ENCODE measurements at places on chromosomes 7 and 10. TPM values are rescaled to one million over a fixed set of nuclear protein-coding genes. Genes with fewer than 3 reads are reported as not detected.

Gene FAM131B
- 0.47 TPM for total RNA-seq

Gene MRLN
- total RNA-seq = not detected

Gene FKBP6
- not detected for total RNA-seq

Gene CYP26A1
- total RNA-seq = not detected

Gene ANXA8L1
- not detected for total RNA-seq

GRCh38 chr10:44924261-44925040 is 13.3 kb downstream of the TMEM72 start:
- no peak for DNase-seq
- no peaks in the 10 kb centered on the region for H3K27me3 ChIP-seq
- no peaks in the 10 kb centered on the region for H3K36me3 ChIP-seq
- no peaks in the 10 kb centered on the region for H3K4me1 ChIP-seq
- no peak overlapping the region for H3K27ac ChIP-seq

DNA sequence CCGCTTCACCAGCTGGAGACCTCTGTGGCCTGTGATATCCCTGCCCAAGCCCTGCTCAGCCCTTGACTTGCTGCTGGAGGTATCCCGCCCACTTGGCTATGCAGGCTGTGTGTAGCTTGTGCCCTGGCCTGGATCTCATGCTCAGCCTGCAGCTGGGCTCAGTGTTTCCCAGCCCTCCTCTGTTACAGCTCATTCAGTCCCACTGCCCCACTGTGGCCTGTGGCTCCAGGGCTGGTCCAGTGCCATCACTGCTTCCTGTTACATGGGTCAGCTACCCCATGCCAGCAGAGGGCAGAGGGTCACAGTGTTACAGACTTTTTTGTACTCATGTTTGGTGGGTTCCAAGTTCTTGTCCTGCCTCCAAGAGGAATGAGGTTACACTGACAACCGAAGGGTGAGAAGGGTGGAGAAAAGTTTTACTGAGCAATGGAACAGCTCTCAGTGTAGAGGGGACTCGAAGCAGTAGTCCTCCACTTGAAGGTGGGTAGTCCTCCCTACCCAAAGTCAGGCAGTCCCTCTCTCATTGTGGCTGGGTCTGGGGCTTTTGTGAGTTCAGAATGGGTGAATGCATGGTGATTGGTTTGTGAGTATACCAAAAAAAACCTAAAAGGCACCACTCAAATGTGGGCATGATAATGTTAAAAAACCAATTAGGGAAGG is 100.4 kb downstream of the ANKRD7 start:
- no peaks in the 10 kb centered on the region for H3K4me1 ChIP-seq
- DNase-seq = no peak
- no peaks in the 10 kb centered on the region for H3K36me3 ChIP-seq
- no peaks in the 10 kb centered on the region for H3K27me3 ChIP-seq
- H3K27ac ChIP-seq = no peak overlapping the region

DNA sequence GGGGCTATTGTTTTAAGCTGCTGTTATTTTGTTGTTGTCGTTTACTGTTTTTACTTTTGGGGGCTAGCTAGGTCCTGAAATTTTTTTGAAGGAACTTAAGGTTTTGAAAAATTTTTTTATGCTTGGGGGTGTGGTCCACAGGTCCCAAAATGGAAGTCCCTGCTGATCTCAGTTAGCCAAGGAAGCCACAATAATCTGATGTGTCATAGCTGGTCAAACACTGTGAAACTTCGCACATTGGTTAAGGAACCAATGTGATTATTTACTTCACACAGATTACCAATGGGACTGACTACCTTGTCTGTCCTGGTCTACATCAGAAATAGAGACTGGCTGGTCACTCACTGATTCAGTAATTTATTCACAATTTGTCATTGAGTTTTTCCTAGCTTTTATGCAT is 29.5 kb upstream of the HYCC1 start:
- H3K4me3 ChIP-seq = no peak overlapping the region
- DNase-seq = no peak
- no peaks in the 10 kb centered on the region for H3K27me3 ChIP-seq
- no peak overlapping the region for H3K27ac ChIP-seq

- H3K36me3 ChIP-seq = no peaks in the 10 kb centered on the region
- H3K4me3 ChIP-seq = no peak overlapping the region
- peaks cover 38% of the 10 kb centered on the region for H3K4me1 ChIP-seq
- DNase-seq = no peak
- H3K27me3 ChIP-seq = no peaks in the 10 kb centered on the region
- peak overlapping the region; percentile 69 for H3K27ac ChIP-seq
Observed at GRCh38 chr7:46772776-46773175, 809.1 kb downstream of the TNS3 start.

- DNase-seq = no peak
- peaks cover 38% of the 10 kb centered on the region for H3K4me1 ChIP-seq
- H3K36me3 ChIP-seq = no peaks in the 10 kb centered on the region
- no peak overlapping the region for H3K27ac ChIP-seq
- no peak overlapping the region for H3K4me3 ChIP-seq
Observed at GRCh38 chr7:74584160-74584954, 73.2 kb upstream of the GTF2I start.

DNA sequence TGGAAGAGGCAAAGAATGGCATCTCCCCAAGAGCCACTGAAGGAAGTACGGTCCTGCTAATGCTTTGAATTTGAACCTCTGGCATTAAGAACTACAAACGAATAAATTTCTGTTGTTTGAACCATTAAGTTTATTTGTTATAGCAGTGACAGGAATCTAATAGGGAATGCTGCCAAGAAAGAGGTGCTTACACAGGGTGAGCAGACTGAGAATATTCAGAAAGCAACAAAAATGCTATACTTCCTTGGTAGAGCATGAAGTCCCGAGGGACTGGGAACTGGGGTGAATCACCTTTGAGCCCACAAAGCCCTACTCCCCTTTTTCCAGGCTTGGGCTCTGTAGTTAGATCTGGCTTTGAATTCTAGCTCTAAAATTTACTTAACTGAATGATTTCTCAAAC is 45.0 kb downstream of the PANK1 start:
- no peaks in the 10 kb centered on the region for H3K27me3 ChIP-seq
- no peak overlapping the region for H3K27ac ChIP-seq
- H3K4me1 ChIP-seq = peaks cover 44% of the 10 kb centered on the region
- H3K36me3 ChIP-seq = peaks cover 14% of the 10 kb centered on the region
- no peak for DNase-seq

GRCh38 chr10:77774940-77775391 is 137.4 kb upstream of the KCNMA1 start:
- no peaks in the 10 kb centered on the region for H3K4me1 ChIP-seq
- DNase-seq = no peak
- no peaks in the 10 kb centered on the region for H3K27me3 ChIP-seq
- H3K36me3 ChIP-seq = no peaks in the 10 kb centered on the region

DNA sequence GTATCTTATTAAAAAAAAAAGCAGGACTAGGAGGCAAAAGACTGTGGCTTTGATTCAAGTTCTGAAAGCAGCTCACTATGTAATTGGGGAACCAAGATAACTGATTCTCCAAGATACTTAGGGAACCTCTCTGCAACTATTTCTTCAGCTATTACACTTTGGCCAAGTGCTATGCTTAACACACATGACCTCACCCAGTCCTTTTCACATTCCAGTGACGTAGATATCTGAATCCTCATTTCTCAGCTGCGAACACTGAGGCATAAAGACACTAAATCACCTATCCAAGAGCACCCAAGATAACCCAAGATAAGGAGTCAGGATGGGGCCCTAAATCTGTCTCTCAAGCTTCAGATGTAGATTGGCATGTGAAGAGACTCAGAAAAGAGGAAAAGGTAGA is 133.6 kb downstream of the GLI3 start:
- no peak overlapping the region for H3K4me3 ChIP-seq
- peaks cover 45% of the 10 kb centered on the region for H3K4me1 ChIP-seq
- DNase-seq = no peak
- no peak overlapping the region for H3K27ac ChIP-seq
- H3K36me3 ChIP-seq = no peaks in the 10 kb centered on the region
- no peaks in the 10 kb centered on the region for H3K27me3 ChIP-seq

DNA sequence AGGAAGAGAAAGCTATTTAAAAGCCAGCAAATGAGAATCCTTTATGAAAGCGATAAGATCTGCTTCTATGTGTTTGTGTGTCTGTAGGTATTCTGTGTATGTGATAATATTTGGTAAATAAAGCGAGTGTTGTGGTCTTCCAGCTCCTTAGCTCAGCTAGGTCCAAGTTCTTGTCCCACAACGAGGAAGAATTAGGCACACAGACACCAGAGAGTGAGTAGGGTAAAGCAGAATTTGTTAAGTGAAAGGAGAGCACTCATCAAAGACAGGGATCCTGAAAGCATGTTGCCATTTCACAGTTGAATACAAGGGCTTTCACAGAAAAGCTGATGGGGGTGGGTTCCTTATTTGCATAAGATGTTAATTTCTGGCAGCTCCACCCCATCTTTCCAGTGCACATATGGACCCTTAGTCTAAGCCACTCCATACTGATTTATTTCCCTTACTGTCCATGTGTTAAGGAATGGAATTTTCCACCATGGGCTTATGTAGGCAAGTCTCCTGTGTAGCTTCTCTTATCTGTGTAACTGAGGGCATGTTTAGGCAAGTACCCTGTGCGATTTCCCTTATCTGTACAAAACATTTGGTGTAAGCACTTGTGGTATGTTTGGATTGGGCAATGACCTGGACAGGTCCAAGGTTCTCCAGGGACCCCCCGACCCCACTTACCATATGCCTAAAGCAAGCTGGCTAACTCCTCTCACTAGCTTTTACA is 165.9 kb upstream of the VIPR2 start:
- DNase-seq = no peak
- no peak overlapping the region for H3K27ac ChIP-seq
- peaks cover 8% of the 10 kb centered on the region for H3K27me3 ChIP-seq
- H3K36me3 ChIP-seq = no peaks in the 10 kb centered on the region

- H3K27me3 ChIP-seq = no peaks in the 10 kb centered on the region
- H3K36me3 ChIP-seq = no peaks in the 10 kb centered on the region
- H3K4me1 ChIP-seq = no peaks in the 10 kb centered on the region
- no peak overlapping the region for H3K27ac ChIP-seq
- H3K4me3 ChIP-seq = no peak overlapping the region
Observed at GRCh38 chr7:34759477-34760125, 101.6 kb downstream of the NPSR1 start.

DNA sequence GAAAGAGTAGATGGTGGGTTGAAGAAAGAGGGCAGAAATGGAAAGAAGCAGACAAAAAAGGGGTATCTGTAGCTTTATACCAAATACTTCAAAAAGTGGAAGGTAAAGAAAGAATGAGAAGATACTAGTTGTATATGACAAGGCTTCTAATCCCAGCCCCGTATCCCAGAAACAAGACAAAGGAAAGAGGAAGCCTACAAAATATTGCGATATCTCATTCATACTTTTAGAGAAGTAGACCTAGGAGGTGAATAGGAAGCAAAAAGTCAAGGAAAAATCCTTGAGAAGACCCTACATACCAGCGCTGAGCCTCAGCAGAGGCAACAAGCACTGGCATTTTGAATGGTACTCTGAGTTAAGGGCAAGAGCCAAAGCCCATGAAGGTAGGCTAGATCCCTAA is 26.6 kb downstream of the PHTF2 start:
- peaks cover 12% of the 10 kb centered on the region for H3K36me3 ChIP-seq
- no peak overlapping the region for H3K4me3 ChIP-seq
- H3K27ac ChIP-seq = no peak overlapping the region
- no peaks in the 10 kb centered on the region for H3K27me3 ChIP-seq
- H3K4me1 ChIP-seq = peaks cover 15% of the 10 kb centered on the region

- no peaks in the 10 kb centered on the region for H3K4me1 ChIP-seq
- no peak for DNase-seq
- no peak overlapping the region for H3K27ac ChIP-seq
- H3K36me3 ChIP-seq = no peaks in the 10 kb centered on the region
- no peak overlapping the region for H3K4me3 ChIP-seq
- no peaks in the 10 kb centered on the region for H3K27me3 ChIP-seq
Observed at GRCh38 chr10:5525561-5526341, 990 bp downstream of the CALML3 start.

GRCh38 chr7:145474009-145474686 is 638.3 kb upstream of the TPK1 start:
- no peaks in the 10 kb centered on the region for H3K4me1 ChIP-seq
- H3K27me3 ChIP-seq = no peaks in the 10 kb centered on the region
- no peak overlapping the region for H3K27ac ChIP-seq
- H3K36me3 ChIP-seq = no peaks in the 10 kb centered on the region

DNA sequence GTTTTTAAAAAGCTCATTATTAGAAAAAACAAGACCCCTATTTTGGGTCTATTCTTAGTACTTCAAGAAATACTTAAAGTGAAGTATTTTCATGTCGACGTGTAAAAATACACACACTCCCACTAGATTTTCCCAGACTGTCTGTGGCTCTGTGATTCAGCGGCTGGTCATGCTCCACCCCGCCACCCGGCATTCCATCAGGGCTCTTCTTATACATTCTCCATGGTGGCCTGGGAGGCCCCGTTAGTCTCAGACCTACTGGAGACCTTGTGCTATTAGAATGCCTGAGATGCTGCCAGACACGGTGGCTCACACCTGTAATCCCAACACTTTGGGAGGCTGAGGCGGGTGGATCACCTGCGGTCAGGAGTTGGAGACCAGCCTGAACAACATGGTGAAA is 13.1 kb downstream of the TECPR1 start:
- H3K27ac ChIP-seq = no peak overlapping the region
- no peaks in the 10 kb centered on the region for H3K4me1 ChIP-seq
- no peak for DNase-seq
- H3K36me3 ChIP-seq = peaks cover 81% of the 10 kb centered on the region
- H3K27me3 ChIP-seq = no peaks in the 10 kb centered on the region

DNA sequence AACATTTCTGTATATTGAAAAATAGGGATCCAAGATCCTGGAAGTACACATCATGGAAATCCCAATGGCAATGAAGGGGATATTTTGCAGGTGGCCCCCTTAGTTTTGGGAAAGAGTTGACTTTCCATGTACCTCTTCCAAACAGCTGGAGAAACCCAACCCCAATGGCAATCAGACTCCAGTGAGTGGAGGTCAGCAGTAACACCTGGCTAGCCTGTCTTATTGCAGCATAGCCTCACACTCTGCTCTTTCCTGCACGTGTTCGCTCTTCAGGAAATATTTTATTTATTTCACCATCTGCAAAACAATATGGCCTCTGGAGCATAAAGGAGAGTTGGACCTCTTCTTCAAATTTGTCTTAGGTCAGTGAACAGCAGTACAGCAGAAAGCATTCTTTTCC is 340.0 kb upstream of the NRP1 start:
- H3K4me3 ChIP-seq = no peak overlapping the region
- H3K4me1 ChIP-seq = peaks cover 37% of the 10 kb centered on the region
- peak overlapping the region; percentile 78 for H3K27ac ChIP-seq
- H3K36me3 ChIP-seq = no peaks in the 10 kb centered on the region
- H3K27me3 ChIP-seq = no peaks in the 10 kb centered on the region

GRCh38 chr7:118844748-118845147 is 620.2 kb downstream of the ANKRD7 start:
- H3K4me3 ChIP-seq = no peak overlapping the region
- DNase-seq = no peak
- H3K27me3 ChIP-seq = no peaks in the 10 kb centered on the region
- H3K36me3 ChIP-seq = no peaks in the 10 kb centered on the region

DNA sequence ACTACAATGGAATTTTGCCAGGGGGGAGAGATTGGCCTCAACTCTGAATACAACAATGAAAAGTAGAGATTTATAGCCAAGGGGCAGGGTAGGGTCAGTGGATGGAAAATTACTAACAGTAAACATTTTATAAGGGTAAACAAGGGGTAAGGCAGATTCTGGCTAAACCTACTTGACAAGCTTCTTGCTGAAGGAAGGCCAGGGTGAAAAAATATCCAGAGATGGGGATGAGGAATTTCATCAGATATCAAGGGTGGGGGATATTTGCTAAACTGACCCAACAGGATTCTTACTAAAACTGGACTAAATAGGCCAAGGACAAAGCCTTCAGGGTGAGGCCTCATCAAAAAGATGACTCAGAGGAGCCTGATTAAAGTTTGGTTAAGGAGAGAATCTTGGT is 156.3 kb downstream of the RTKN2 start:
- DNase-seq = no peak
- no peak overlapping the region for H3K4me3 ChIP-seq
- H3K27me3 ChIP-seq = no peaks in the 10 kb centered on the region
- no peak overlapping the region for H3K27ac ChIP-seq
- peaks cover 17% of the 10 kb centered on the region for H3K4me1 ChIP-seq
- no peaks in the 10 kb centered on the region for H3K36me3 ChIP-seq
